Activated CD8-positive, alpha-beta memory T cell treated with anti-CD3 and anti-CD28 coated beads for 48 hours (primary cell): ENCODE measurements at places on chromosomes 3 and 15.

DNA sequence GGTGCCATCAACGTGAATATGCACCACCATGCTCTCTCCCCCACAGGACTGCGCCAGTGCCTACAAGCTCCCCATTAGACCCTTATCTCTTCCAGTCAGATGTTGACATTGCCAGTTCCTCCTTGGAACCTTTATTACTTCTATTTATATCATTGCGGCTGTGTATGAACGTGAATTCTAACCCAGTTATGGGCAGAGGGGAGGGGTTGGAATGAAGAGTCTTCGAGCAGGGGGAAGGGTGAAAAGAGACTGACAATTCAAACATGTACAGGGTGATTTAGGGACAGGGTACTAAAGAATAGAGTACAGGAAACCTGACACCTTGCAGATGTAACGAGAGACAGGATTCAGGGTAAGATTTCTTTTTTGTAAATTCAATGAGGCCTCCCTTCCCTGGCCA lies 41.8 kb upstream of the ST6GAL1 start:
- DNase-seq = no peak

- DNase-seq = no peak
Measured at GRCh38 chr3:102536456-102536855, 101.6 kb downstream of the ZPLD1 start.

GRCh38 chr3:101838691-101839090 lies 10.6 kb upstream of the NFKBIZ start:
- DNase-seq = no peak

DNA sequence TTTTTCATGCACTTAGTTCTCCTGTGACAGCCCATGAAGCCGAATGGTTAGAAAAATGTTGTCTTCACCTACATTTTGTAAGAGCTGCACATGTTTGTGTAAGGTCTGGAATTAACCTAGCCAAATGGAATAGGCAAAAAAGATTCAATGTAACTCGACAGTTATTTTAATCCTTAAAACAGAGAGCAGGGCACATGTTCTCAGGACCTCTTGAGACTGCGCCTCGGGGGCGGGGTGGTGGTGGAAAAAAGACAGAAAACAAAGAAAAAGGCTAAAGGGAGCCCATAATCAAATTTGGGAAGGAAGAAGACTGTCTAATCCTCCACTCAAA lies 702 bp upstream of the CSNK1G1 start:
- no peak for DNase-seq

DNA sequence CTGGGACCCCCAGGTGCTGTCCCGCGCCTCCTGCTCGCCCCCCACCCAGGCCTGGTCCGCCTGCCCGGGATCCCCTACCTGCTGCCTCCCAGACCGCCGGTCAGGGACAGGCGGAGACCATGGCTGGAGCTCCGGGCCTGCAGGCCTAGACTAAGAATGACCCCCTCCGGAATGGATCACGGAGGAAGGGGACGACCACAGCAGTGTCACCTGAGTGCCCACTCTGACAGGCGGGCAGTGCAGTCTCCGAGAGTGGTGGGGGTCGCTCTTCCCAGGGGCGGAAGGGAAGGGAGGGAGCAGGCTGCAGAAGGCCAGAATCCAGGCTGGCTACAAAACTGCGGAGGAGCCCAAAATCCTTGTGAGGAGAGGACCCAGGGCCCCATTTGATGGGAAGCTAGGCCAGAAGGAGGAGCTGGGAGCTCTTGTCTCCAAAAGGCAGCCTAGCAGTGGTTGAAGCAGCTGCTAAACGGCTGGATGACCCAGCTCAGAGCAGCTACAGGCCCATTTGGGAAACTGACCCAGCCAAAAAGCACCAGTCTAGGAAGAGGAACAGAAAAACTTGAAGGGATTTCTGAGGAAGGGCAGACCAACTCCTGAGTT lies 908 bp upstream of the RAB43 start:
- DNase-seq = no peak

DNA sequence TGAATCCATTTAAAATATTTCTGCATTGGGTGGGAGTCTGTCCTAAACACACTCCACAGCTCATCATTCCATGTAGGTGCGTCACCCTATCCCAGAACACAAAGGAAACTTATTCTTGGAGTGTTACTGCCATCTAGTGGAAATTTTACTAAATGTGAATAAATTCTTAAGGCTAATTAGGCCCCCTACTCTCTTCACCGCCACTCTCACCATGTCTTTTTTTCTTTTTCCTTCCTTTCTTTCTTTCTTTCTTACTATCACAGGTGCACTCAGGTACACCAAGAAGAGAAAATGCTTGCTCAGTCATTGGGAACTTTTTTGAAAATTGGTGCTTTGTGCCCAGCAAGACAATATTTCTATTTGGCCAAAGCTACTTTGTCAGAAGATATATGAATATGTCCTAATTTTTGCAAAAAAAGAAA lies 26.4 kb upstream of the ATP8B4 start:
- no peak for DNase-seq

GRCh38 chr3:62057339-62058047 lies 315.9 kb downstream of the FEZF2 start:
- no peak for DNase-seq

DNA sequence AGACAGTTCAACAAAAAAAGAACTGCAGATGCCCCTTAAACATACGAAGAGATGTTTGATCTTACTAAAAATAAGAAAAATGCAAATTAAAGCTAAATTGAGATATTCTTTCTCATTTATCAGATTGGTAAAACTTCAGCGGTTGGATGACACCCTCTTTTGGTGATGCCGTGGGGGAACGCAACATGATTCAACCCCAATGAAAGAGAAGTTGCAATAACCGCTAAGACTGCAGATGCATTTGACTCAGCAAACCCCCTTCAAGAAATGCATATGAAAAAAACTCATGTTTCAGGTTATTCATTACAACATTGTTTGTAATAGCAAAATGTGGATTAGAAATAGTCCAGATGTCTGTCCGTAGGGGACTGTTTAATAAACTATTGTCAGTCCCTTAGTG lies 3.6 kb downstream of the KLHL6 start:
- no peak for DNase-seq

DNA sequence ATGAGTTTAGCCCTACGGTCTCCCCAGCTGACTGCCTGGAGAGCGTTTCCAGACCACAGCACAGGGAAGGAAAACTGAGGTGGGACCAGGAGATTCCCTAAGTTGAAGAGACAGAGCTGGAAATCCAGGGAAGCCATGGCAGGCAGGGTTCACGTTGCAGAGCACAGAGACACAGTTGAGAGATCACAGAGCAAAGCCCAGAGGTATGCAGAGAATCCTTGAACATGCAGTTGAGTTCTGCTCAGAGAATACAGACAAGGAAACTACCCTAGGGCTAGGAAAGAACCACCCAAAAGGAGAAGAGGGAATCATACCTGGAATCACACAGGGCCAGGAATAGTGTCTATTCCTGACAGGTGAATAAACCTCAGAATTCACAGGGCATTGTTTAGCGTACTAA lies 14.3 kb downstream of the SLC28A1 start:
- no peak for DNase-seq

- DNase-seq = no peak
Measured at GRCh38 chr3:165874663-165875489, 37.7 kb upstream of the BCHE start.

GRCh38 chr15:45801543-45801942 lies 166.7 kb downstream of the SQOR start:
- no peak for DNase-seq

DNA sequence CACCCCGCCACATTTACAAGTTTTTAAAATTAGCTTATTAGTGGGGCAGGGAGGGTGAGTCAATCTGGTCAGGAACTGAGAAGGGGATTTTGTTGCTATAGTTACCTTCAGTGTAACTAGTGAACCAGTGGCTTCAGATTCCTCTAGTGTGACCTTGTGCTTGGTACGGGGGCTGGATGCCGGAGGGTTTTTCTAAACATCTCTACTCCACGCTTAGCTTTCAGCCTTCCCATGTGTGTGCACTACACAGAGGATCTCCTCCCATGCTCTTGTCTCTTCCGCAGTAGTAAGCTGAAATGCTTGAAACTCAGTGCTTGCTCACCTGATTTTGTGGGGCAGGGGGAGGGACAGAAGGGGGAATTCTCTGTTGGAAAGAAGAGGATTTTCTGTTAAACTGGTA lies 67.9 kb upstream of the AKAP13 start:
- DNase-seq = no peak

- no peak for DNase-seq
Measured at GRCh38 chr3:66938338-66938963, 59.7 kb upstream of the KBTBD8 start.

DNA sequence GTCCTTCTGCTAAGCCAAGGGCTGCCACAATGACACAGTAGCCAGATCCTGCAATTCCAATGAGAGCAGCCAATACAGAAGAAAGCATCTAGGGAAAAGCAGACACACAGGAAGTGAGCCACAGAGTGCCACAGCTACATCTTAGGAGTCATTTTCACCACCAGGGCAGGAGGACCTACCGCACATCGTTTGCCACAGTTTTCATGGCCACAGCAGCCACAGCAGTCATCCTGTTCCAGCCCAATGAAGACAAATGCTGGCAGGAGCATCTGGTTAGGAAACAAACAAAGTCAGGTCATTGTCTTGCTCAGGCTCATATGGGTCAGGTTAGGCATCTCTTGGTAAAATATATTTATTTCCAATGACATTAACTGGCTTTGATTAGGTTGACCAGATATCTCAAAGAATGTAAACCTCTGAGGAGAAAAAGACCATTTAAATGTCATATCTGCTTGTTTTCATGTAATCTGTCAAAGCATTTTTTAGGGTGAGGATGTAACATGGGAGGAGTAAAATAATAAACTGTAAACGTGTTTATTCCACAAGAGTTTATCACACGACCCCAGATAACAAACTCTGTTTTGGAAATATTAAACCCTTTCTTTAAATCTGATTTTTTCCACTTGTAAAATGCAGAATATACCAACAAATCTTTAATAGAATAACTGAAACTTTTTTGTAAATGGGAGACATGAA lies 1.8 kb downstream of the TM4SF1 start:
- DNase-seq = no peak

DNA sequence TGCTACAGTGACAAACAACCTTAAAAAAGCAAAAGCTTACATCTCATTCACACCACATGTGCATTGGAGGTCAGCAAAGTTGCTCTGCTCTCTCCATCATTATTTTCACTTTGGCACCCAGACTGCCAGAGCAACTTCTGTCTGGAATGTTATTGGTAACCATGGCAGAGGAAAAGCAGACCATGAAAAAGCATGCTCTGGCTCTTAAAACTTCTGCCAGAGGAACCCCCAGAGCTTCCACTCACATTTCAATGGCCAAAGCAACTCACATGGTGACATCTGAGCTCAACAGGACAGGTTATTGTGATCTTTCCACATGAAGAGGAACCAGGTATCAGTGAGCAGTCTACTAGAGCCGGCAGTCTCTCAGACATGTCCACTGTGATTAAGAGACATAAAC lies 21.9 kb upstream of the FRMD5 start:
- no peak for DNase-seq

- DNase-seq = no peak
Measured at GRCh38 chr15:85094685-85095084, 113.0 kb downstream of the PDE8A start.

DNA sequence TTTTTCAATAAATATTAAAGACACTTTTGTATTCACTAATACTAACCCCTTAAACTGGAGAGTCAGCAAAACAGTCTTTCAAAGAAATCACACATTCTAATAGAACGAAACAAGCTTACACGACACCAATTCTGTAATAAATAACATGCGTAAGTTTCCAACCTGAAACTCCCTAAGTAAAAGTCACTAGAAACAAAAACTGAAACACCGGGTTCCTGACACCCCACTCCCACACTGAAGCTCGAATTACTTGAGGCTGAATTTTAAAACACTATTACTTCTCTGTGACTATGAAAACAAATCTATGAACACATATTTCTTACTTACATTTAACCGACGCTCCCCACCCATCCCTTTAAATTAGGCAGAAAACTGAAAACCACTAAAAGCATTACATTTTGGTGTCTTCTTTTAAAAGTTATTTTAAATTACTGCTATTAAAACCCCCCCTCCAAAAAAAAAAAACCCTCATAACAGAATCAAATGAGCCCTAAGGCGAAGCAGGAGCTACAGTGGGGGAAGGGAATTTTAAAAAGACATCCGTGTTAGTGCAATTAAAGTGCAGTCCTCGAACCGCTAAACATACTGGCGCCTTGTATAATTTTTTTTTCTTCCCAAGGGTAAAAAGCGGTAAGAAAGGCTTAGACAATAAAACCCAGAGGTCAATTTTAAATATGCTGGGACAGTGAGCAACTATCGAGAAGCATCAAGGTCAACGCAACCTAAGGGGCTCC lies 878 bp downstream of the SPPL2A start:
- no peak for DNase-seq

DNA sequence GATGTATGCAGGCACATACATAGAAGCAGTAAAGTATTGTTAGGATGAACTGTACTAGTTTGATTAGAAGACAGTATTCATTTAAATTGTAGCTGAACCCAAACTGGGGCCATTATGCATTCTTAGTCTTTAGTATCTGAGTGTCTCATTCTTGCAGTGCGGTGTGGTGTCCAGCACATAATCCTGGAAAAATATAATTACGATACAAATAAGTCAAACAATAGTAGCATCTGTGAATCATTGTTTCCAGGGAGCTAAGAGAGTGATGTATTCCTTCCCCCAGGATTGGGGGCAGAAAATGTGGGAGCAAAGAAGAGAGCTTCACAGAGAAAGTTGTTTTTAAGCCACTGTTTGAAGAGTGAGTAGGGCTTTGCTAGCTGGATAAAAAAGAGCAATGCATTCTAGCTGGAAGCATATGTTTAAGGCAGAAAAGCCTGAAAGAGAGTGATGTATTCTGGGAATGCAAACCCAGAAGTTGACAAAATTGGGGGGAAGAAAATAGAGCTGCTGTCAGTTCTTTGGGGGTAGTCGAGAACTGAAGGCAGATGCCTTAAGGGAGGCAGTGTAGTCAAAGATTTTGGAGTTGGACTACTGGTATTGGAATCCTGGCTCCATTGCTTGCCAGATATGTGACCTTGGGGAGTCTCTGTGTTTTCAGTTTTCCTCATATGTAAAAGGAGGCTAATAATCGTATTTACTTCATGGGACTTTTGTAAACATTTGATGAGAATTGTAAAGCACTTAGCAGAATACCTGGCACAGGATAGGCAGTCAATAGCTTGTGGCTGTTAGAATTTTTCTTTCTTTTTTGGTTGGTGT lies 14.1 kb downstream of the SLMAP start:
- no peak for DNase-seq

- DNase-seq = no peak
Measured at GRCh38 chr3:158093526-158093925, 12.7 kb downstream of the SHOX2 start.
